Islet precursor cell (in vitro differentiated cells): ENCODE measurements at places on chromosomes 6 and 20.
A peak's percentile ranks its signal among the peaks of the same experiment; 100 is the strongest.

- DNase-seq, result no peak
These were observed 115.6 kb upstream of the FERMT1 start for GRCh38 chr20:6238421-6238820.

DNA sequence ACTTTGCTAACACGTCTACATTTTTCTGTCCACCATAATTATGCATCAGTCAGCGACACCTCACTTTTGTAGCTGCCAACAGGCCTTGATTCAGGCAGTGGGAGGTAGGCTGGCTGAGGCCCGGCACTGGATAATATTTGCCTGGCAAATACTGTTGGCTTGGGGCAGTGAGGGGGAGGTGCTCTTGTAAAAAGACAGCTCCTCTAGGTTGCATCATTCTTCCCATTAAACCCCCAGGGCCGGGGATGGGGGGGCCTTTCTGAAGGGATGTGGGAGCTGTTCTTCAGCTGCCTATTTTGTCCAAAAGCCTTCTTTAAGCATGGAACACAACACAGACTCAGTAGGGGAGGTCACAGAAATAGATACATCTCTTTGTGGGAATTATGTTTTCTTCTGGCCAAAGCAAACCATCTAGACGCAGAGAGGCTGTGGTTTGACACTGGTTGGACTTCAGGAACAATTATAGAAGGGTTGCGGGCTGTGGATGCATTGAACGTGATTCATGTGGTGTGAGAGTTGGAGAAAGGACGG, 338.3 kb upstream of the NT5E start:
- DNase-seq, result peak; percentile 68

- DNase-seq, result peak; percentile 51
These were observed 4.7 kb downstream of the PTK6 start for GRCh38 chr20:63532449-63532971.

DNA sequence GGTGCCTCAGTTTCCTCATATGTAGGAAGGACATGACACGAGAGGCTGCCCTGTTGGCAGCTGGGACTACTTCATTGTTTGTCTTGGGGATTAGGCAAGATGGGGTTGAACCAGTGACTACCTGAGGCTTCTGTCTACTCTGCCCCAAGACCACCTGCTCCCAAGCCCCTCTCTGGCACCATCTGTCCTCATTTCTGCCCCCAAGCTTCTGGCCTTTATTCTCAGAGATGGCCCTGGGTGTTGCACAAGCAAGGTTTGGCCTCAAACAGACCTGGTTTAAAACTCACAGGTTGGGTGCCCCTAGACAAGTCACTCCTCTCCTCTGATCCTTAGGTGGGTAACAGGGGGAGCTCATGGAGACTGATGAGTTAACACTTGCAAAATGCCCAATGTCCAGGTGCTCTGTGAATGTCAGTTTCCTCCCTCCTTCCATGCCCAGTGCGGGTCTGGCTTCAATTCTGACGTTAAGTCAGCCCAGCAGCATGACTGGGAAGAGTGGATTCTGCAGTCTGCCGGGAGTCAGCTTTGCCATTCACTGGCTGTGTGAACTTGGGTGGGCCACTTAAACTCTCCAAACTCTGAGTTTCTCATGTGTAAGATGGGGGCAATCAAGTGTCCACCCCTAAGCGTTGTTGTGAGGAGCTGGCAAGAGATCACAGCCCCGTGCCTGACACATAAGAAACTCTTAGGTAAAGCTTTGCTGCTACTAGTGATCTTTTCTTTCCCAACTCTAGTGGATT, 84.5 kb upstream of the TOX2 start:
- no peak for DNase-seq

DNA sequence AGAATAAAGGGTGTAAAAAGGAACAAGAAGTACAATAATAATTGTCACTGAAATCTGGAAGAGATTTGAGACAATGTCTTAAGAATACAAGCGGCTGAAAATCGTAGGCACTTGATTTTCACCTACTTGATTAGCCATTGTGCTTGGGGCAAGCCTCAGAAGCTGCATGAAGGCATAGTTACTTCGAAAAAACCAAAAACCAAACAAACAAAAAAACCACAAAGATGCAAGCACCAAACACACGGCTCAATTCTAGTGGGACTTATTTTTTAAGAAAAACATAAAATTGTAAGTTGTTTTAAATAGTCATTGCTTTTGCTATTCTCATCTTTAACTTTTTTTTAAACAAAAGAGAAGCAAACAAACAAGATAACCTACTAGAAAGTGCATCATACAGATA, 235.6 kb downstream of the OGFRL1 start:
- DNase-seq, result no peak

- peak; percentile 83 for DNase-seq
These were observed 1.2 kb downstream of the TGIF2 start for GRCh38 chr20:36574366-36575135.

- DNase-seq, result no peak
These were observed 171.6 kb downstream of the UBE3D start for GRCh38 chr6:82893889-82894652.

GRCh38 chr20:44174996-44175765, 11.8 kb downstream of the JPH2 start:
- DNase-seq, result no peak

DNA sequence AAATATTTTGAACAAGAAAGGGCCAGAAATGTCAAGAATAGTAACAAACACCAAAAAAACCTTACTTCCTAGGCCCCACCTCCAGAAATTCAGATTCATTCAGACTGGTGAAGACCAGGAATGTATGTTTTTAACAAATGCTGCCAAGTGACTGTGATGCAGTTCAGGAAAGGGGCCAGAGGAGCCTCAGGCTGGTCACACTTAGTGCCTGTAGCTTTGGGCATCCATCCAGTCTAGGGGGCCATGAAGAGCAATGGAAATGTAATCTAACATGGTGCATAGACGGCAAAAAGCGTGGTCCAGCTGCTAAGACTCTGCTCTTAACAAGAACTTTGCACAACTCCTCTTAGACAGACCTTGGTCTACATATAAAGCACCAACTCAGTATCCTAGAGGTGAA, 7.1 kb downstream of the GJA1 start:
- no peak for DNase-seq
